HL-60 (cell line): ENCODE measurements at places on chromosomes 13 and 19.

- no peak for DNase-seq
Observed at GRCh38 chr19:29843180-29844051, 31.6 kb downstream of the CCNE1 start.

GRCh38 chr13:112951674-112952371 is 17.2 kb upstream of the MCF2L start:
- no peak for DNase-seq

- DNase-seq, result no peak
Observed at GRCh38 chr13:112574416-112574815, 13.5 kb downstream of the TUBGCP3 start.

DNA sequence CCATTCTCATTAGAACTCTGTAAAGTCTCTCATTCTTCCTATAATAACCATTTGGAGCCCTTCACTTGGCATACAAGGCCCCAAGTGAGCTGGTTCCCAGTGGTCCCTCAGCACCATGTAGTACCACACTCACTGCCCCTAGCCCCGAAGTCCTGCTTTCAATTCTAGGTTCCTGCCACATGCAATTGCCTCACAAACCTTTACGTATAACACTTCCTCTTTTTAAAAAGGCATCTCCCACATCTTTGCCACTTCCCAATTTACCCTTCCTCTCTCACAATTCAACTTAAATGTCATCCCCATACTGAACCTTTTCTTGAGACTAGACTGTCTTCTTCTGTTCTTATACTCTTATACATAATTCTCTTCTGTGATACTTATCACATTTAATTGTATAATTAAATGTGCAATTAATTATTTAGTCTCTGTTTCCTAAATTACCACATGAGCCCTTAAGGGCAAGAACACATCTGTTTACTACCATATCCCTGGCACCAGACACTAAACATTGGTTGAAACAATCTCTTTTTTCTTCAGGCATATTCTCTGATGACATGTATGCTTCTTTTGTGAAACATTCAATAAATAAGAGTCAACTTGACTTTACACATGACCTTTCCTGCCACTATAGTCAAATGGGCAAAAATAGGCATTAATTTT is 304.0 kb downstream of the SPRY2 start:
- DNase-seq, result no peak

- DNase-seq, result no peak
Observed at GRCh38 chr19:48868114-48868886, at the start of gene PLEKHA4. Gene PLEKHA4 (minus strand): TSS chr19:48868617. CDS start chr19:48867620, 997 bp downstream.

DNA sequence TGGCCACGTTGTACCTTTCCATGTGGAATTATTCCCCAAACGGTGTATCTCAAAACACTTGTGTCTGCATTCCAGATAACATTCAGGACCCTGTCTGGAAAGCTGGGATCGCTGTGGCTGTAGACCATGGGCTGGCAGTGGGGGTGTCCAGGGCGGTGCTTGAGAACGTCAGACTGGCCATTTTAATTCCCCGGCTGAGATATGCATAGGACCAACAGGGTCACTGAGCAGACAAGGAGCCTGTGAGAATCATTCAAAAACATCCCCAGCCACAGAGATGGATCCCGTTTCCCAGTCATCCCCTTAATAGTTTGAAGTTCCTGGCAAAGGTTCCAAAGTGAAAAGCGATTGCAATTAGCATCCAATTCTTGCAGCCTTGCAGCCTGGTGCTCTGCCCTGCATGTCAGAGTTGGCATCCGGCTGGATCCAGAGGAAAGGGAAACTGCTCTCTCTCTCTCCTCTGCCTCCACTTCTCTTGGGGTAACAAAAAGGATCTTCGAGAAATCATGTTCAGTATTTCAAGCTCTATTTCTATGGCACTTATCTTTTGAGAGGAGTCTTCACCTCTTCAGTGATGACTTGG is 41.6 kb downstream of the IFT88 start:
- DNase-seq, result no peak

GRCh38 chr13:66860878-66861417 is 369.2 kb downstream of the PCDH9 start:
- DNase-seq, result no peak
